ENCODE measurements at places on chromosomes 1 and 21.

DNA sequence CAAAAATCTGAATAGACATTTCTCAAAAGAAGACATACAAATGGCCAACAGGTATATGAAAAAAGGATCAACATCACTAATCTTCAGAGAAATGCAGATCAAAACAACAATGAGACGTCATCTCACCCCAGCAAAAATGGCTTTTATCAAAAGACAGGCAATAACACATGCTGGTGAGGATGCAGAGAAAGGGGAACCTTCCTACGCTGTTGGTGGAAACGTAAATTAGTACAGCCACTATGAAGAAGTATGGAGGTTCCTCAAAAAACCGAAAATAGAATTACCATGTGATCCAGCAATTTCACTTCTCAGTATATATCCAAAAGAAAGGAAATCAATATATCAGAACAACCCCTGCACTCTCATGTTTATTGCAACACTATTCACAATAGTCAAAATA is 65.1 kb upstream of the ATP1B1 start:
- DNase-seq: no peak

GRCh38 chr1:203914292-203914691 is 52.9 kb downstream of the SNRPE start:
- DNase-seq: no peak

- DNase-seq: no peak
Observed at GRCh38 chr1:153447498-153448170, 12.8 kb downstream of the S100A7 start.

DNA sequence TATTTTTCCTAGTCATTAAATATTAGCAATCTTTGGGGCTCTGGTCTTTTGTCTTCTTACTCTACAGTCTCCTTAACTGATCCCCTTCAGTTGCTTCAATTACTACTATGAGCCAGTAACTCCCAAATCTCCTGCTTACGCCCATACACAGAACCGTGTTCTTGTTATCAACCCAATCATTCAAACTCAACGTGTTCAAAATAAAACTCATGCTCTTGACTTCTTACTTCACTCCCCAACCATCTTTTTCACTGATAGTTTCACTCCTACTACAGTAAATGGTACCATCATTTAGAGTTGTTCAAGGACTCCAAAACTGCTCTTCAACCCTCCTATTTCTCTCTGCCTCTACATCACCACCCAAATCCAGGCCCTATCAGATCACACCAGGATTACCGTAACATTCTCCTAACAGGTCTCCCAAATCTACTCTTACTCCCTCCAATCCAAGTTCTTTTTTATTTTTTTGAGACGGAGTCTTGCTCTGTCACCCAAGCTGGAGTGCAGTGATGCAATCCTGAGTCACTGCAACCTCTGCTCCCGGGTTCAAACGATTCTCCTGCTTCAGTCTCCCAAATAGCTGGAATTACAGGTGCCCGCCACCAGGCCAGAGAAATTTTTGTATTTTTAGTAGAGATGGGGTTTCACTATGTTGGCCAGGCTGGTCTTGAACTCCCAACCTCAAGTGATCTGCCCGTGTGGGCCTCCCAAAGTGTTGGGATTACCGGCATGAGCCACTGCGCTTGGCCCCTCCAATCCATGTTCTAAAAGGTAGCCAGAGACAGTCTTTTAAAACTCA is 3.0 kb downstream of the YARS1 start:
- no peak for DNase-seq

- no peak for DNase-seq
Observed at GRCh38 chr1:67991546-67991945, 58.9 kb downstream of the DIRAS3 start.

- no peak for DNase-seq
Observed at GRCh38 chr1:187477535-187477934, 648.8 kb downstream of the PLA2G4A start.

DNA sequence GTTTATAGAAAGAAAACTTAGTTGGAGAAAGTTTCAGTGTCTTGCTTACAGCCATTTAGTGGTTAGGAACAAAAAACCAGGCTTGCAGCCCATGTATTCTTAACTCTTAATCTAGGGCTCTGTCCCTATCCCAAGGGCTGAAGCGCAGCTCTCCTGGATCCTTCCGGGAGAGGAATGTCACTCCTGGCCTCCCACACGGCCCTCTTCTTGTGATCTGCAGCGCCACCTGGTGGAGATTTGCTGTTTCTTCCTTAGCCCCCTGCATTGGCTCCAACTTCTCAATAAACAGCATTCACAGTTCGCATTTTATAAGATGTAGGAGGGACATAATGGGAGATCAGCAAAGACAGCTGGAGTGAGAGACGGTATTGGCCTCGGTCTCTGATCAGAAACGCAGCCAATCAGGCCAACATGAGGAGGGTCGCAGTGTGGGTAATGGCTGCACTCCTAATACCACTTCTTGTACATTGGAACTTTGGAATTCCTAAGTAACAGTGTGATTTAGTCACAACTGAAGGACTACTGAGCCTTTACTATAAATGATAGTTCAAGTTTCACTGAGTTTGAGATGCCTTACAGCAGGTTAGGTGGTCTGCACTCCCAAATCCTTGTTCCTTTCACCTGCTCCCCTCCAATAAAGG is 283.4 kb downstream of the ASTN1 start:
- peak; percentile 2 for DNase-seq

- no peak for DNase-seq
Observed at GRCh38 chr1:236148470-236148845, 6.1 kb downstream of the GPR137B start.

DNA sequence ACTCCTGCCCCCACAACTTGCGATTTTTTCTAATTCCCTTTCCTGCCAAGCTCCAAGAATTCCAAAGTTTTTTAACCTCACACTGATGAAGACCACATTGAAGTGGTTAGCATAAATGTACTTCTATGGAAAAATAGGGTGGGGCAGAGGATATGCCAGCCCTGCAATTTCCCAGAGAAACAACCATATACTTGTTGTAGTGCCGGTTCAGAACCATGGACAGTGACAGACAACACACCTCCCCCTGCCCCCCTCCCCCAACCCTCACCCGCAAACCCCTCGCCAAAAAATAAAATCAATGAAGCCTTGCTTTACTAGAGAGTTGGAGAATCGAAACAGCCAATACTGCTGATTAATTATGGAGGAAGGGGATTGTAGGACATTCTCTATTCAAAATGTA is 109.5 kb upstream of the GRIK3 start:
- DNase-seq: no peak

DNA sequence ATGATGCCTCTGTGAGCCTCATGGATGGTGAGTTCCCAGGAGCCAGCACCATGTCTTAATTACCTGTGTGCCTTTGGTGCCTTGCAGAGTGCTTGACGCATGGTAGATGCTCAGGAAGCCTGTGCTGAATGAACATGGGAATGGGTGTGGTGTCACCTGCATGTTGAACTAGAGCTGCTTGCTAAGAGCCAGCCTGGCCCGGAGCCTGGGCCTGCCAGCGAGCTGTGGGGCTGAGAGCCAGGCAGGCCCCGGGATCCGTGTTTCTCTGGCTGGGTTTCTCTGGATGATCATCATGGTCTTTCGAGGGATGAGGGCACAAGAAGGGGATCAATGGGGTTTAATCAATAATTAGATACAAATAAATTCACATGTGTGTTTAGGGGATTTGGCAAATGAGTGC is 6.7 kb upstream of the TEX35 start:
- DNase-seq: no peak

- DNase-seq: no peak
Observed at GRCh38 chr1:181040284-181040865, 6.6 kb downstream of the MR1 start.

DNA sequence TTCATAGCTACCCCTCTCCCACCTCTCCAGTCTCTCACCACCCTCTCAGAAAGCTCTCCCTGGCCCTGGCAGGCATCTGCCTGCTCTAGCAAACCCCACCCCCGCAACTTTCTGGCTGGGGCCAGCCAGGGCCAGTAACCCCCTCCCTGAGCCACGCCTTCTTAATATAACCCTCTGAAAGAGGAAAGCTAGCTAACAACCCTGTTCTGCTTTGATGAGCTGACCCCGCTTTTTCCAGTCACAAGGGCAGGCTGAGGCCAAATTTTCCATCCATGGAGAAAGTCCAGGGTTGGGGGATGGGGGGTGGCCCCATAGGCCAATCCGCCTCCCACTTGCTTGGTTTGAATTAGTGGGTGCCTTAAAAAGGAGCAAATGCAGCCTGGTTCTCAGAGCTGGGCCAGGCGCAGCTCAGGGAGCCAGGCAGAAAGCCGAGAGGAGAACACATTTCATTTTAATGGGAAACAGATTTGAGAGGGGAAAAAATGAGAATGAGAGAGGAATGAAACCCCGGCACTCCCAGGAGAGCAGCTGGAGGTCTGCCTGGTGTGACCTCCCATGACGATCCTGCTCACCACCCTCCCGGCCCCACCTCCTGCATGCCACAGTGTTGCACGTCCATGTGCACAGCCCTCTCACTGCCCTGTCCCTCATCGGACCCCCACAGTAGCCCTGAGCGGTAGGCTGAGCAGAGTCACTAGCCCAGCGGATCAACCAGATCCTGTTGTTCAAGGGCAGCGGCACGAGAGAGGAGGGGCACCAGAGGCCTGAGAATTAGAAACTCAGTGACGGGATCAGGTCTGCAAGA is 62.3 kb downstream of the OPTC start:
- no peak for DNase-seq

GRCh38 chr1:181141431-181141910 is 53.0 kb downstream of the IER5 start:
- peak; percentile 49 for DNase-seq

GRCh38 chr1:25797939-25798338 is 2.1 kb upstream of the SELENON start:
- DNase-seq: no peak

DNA sequence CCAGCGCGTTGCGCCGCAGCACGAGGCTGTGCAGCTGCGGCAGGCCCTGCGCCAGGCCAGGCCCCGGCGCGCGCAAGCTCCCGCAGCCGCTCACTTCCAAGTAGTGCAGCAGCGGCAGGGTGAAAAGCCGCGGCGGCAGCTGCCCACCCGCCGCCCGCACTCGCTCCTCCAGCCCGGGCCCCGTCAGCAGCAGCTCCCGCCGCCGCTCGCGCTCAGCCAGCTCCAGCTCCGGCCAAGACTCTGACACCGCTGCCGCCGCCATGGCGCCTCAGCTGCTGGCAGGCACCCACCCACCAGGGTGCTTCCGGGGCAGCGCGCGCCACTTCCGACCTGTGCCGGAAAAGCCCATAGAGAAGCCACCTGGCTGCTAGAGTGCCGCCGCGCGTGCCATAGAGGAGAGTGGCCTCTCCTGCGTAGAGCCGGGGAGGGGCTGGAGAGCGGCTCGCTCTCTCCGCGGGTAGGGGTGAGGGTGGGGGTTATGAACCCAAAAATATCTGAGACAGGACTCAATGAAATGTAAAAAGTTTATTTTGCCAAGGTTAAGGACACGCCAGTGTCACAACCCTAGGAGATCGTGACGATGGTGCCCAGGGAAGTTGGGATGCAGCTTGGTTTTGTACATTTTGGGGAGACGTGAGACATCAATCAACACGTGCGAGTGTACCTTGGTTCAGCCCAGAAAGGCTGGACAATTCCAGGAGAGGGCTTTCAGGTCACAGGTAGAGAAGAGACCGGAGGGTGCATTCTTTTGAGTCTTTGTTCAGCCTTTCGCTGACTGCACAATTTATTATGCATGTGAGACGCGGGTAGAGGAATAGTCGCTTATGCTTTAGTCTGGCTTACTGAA is at the start of gene LRRC47:
TSS of gene LRRC47 (minus strand) at position 284 of the 847 bp plus-strand sequence. CDS start at position 262, 22 bp downstream.
- DNase-seq: peak; percentile 92

DNA sequence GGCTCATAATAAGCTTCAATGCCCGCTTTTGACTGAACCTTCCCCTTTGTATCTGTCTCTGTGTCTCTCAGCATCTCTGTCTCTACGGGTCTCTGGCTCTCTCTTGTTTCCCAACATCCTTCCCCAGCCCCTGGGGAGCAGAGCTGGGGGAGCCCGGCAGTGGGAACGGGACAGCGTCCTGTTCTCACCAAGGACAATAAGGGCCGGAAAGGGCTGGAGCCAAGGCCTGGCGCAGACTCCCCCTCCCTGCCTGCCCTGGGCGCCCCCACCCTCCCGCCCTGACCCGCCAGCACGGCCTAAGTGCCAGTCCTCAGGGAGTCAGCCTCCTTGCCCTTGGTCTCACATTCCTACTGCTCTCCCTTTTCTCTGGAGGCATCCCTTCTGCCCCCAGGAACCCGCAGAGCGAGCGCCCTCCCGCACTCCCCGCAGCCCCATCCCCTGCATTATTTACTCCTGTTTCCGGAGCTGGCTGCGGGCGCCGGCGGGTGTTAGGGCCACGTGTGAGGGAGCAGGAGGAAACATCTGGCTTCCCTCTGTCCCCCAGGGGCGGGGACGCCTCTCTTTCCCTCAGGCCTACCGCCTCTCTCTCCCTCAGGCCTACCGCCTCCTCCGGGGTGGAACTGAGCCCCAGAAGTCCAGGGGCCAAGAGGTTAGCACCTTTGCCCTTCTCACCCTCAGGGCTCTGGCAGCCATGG is 6.5 kb downstream of the KRTCAP2 start:
- no peak for DNase-seq

GRCh38 chr1:35568975-35569395 is 4.1 kb upstream of the TFAP2E start:
- DNase-seq: peak; percentile 44

DNA sequence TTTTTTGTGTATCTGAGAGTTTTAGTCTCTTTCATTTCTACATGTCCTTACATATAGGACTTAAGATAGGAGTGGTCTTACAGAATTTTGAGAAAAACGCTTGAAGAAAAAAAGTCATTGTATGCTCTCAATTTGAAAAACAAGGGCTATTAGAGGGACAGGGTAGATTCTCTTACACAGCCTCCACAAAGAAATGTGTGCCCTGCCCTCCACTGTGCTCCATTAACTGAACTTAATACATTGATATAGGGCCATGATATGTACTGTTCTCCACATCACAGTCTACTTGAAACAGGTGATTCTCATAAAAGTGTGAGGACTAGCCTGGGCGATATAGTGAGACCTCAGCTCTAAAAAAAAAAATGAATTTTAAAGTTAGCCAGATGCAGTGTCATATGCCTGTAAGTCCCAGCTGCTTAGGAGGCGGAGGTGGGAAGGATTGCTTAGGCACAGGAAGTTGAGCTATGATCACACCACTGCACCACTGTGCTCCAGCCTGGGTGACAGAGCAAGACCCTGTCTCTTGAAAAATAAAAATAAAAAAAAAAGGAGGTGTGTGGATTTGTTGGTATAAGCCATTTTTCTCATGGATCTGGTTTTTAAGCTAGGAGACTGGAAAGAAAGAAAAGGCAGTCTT is 77.0 kb downstream of the HMCN1 start:
- no peak for DNase-seq

GRCh38 chr1:13702425-13703127 is 2.6 kb downstream of the PRDM2 start:
- DNase-seq: peak; percentile 21

DNA sequence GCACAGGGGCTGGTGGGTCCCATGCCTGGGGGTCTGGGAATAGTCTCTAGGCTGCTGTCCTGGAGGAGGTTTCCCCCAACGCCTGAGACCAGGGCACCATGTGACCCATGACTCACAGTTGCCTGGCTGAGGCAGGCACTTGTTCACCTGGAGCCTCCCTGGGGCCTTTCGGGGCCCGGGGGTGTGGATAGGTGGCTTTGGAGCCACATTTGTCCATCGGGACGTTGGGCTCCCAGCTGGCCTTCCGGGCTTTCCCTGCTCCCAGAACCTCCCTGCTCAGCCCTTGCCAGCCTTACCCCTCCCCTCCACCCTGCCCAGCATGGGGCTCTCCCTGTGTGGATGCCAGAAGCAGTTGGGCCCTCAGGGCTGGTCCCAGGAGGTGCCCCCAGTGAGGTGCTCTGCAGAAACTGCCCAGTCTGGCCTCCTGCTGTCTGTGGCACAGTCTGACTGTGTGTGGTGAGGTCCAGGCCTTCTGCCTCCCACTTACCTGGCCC is 14.2 kb downstream of the COL6A1 start:
- no peak for DNase-seq

GRCh38 chr21:45534636-45535331 is 7.5 kb downstream of the SLC19A1 start:
- no peak for DNase-seq
